ENCODE measurements at places on chromosomes 3 and 15.

- DNase-seq, result no peak
These were observed 40.3 kb downstream of the RGMA start for GRCh38 chr15:93048759-93049161.

DNA sequence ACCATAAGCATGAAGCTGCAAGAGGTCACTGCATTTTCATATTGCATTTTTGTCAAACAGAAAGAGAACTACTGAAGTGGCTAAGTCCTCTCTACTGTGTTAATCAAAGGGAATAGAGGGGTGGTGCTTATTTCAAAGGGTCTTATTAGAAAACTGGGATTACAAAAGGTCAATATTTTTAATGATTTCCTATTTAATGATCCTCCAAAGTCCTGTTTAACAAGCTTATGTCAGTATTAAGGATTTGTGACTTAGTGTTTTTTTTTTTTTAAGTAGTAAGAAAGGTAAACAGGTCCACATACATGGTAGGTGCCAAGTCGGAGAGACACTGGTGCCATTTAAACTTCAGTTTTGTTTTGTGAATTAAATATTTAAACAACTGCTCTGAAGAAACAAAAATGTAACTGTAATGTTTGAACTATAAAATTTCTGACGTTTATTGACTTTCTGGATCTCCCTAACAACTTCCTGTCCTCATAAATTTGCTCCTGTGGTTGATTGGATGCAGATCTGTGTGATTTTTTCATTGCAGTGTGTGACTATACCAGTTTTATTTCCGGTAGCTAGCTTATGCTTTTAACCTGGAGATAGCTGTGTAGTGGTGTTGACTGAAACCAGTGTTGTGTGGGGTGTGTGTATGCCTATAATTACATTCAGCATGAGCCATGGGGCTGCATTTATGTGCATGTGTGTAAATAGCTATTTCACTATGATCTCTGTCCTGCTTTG, 8.6 kb upstream of the CACNA1D start:
- DNase-seq, result no peak

- DNase-seq, result no peak
These were observed 32.4 kb downstream of the MYL3 start for GRCh38 chr3:46830801-46831200.

GRCh38 chr3:101942356-101942755, 93.0 kb downstream of the NFKBIZ start:
- no peak for DNase-seq

DNA sequence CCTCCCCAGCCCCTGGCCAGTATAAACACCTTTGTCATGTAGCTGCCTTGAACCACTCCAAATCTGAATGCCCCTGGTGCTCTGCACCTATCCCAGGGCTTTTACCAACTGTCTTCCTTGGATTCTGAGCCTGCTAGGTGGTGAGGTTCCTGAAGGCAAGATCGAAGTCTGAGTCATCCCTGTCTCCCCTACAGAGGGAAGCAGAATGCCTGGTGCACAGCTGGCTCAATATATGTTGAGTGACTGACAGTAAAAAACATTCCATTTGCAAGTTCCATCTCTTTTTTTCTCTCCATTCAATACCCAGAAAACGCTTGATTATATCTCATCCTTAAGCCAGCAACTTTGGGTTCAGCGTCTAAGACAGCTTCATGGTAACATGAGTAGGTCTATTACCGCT, 24.7 kb downstream of the SLC24A1 start:
- peak; percentile 61 for DNase-seq

- no peak for DNase-seq
These were observed 793.8 kb downstream of the TBL1XR1 start for GRCh38 chr3:176403531-176403930.

- DNase-seq, result no peak
These were observed 506.3 kb upstream of the GRM7 start for GRCh38 chr3:6354653-6355052.

GRCh38 chr3:40043444-40043755, 234.0 kb downstream of the MYRIP start:
- DNase-seq, result peak; percentile 82

GRCh38 chr3:98968824-98969223, 67.3 kb upstream of the DCBLD2 start:
- DNase-seq, result no peak

DNA sequence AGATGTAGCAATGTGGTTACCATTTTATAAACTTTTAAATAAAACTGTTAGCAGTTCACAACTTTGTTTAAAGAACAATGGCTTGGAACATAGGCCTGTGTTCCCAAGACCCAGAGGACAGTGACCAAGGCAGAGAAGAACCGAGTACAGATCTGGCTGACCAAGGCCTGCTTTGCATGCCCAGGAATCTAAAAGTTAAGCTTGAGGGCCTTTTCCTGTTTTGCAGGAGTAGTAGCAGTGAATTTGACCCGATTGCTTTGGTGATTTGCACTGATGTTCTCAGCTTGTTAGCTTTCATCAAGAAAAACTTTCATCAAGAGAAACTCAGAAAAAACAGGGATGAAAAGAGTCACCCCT, 9.9 kb downstream of the FILIP1L start:
- DNase-seq, result no peak

DNA sequence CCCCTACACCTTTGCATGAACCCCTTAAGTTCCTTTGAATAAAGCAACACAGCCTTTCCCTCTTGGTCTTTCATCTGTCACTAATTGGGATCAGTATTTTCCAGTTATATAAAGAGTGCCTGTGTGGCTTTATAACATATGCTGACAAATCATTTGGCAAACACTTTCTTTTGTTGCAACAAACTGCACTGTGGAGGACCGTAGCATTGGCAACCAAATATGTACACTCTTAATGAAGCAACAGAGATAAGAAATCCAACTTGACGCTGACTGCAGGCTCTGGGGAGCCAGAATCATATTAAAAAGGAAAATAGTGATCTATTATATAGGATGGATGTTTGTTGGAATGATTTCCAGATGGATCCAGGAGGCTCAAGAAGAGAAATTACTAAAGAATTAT, 120.1 kb upstream of the PRICKLE2 start:
- peak; percentile 48 for DNase-seq

- DNase-seq, result no peak
These were observed 663.2 kb upstream of the ZNF385D start for GRCh38 chr3:22414239-22414638.

DNA sequence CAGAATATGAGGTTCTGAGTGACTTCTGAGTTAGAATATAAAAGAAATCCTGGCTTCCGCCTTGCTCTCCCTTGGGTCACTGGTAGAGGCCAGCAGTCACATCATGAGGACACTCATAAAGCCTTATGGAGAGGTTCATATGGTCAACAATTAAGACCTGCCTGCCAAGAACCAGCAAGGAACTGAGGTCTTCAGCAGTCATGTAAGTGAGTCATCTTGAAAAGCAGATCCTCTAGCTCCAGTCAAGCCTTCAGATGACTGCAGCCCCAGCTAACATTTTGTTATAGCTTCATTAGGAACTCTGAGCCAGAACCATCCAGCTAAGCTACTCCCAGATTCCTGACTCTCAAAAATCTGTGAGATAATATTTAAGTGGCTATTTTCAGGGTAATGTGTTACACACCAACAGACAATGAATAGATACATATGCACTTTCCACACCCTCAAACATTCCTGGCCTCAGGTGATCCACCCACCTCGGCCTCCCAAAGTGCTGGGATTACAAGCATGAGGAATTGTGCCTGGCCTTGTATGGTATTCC, 447.2 kb downstream of the SHQ1 start:
- no peak for DNase-seq

DNA sequence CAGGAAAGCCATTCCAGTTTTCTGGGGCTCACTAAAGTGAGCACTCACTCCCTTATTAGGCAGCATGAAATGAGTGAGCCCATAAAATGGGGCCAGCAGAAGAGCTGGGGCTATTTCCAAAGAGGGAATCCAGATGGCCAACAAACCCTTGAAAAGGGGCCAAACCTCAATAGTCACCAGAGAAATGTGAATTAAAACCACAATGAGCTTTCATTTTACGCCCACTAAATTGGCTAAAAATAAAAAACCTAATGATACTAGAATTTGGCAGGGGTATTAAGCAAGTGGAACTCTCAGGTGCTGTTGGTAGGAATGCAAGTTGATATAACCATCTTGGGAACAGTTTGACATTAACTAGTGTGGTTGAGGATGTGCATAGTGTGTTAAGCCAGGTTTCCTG, 42.1 kb upstream of the RAF1 start:
- no peak for DNase-seq

DNA sequence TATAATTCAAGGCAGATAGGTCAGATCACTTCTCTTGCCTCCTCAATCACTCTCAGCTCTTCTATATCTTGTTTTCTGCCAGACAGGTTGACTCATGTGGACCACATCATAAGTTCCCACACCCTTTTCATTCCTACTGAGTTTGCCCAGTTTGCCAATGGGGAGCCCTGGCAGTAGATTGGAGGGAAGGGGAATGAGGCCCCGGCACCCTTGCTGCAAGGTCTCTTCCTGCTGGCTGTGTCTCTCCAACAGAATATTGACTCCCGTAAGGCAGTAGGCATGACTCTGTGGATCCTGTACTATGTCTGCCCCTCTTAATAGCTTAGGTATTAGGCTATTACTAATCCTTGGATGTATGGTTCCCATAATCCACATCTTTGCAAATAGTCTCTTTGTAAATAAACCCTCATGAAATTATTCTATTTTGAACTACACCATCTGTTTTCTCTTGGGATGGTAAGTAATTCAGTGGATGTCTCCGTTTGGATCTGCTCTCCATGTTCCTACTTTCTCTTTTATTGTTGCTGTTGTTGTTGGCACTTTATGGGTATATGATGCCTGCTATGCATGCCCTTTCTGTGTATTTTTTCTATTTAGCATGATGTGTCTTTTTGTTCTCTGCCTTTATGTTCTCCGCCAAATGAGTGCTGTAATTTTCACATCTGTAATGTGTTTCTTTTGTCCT, 65.5 kb upstream of the DCBLD2 start:
- peak; percentile 81 for DNase-seq

- DNase-seq, result no peak
These were observed 66.6 kb upstream of the UMPS start for GRCh38 chr3:124663690-124664089.

DNA sequence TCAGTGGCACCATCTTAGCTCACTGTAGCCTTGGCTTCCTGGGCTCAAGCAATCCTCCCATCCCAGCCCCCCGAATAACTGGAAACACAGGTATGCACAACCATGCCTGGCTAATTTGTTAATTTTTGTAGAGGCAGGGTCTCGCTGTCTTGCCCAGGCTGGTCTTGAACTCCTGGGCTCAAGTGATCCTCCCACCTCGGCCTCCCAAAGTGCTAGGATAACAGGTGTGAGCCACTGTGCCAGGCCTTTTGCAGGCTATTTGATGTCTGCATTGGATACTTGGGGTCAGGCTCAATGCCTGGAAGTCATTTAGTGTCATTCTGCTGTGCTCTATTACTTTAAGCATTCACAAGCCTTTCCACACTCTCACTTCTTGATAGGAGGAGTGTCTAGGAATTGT, 17.6 kb downstream of the LIMD1 start:
- no peak for DNase-seq

DNA sequence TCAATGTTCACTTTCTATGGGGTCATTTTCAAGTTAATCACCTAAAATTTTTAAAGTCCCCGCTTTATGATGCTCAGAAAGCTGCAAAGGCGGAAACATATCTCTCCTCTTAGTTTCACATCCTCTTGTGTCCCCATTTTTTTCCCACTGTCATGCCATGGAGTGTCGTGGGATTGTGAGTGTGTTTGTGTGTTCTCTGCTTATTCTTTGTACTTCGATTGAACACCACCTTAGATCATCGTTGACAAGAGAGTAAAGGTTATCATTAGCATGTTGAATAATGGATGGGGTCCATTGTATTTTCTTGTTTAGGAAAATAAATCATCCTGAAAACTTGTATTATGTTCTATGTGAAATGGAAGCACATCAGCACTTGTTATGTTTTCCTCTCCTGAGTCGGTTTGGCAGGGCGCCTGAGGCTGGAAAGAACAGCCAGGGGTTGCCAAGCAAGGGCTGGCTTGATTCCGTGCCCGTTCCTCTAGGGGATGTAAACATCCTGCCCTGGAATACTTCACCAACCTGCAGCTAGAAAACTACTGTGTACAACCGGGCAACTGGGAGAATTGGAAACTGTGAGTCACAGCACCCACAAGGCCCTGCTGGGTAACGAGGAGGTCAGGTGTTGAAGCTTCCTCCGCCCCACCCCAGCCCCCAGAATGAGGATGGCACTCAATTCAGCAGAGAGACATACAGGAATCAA, 67.2 kb downstream of the EIF4E3 start:
- DNase-seq, result peak; percentile 93

GRCh38 chr15:89740137-89740536, 10.9 kb downstream of the MESP1 start:
- peak; percentile 60 for DNase-seq

GRCh38 chr15:89075101-89075640, 13.1 kb upstream of the ABHD2 start:
- DNase-seq, result peak; percentile 81

DNA sequence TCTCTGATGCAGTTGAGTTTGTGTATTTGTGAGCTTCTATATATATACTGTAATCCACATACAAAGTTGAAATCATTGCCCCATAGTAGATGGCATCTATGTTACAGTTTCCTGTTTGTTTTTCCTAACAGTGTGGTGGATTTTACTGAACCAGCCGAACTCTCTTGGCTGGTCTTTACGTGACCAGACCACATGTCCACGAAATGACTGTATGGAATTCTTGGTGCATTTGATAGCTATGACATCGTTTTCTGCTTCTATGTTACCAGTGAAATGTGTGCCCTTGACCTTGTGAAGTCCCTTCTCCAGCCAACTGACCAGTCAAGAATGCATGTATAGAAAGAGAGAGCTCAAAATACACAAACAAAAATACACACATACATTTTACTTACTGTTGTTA, 1.8 kb downstream of the KCNMB2 start:
- DNase-seq, result no peak
